HEK293T (cell line): ENCODE measurements at places on chromosomes 5 and 9.

GRCh38 chr5:57102189-57102904, 71.5 kb upstream of the GPBP1 start:
- DNase-seq = no peak

- no peak for DNase-seq
Measured at GRCh38 chr9:119360237-119360636, 9.0 kb downstream of the BRINP1 start.

GRCh38 chr5:96320797-96321196, 112.3 kb downstream of the PCSK1 start:
- DNase-seq = no peak

- no peak for DNase-seq
Measured at GRCh38 chr5:128904805-128905567, 60.3 kb upstream of the SLC27A6 start.

- no peak for DNase-seq
Measured at GRCh38 chr9:96117398-96118080, 184.4 kb downstream of the HSD17B3 start.

DNA sequence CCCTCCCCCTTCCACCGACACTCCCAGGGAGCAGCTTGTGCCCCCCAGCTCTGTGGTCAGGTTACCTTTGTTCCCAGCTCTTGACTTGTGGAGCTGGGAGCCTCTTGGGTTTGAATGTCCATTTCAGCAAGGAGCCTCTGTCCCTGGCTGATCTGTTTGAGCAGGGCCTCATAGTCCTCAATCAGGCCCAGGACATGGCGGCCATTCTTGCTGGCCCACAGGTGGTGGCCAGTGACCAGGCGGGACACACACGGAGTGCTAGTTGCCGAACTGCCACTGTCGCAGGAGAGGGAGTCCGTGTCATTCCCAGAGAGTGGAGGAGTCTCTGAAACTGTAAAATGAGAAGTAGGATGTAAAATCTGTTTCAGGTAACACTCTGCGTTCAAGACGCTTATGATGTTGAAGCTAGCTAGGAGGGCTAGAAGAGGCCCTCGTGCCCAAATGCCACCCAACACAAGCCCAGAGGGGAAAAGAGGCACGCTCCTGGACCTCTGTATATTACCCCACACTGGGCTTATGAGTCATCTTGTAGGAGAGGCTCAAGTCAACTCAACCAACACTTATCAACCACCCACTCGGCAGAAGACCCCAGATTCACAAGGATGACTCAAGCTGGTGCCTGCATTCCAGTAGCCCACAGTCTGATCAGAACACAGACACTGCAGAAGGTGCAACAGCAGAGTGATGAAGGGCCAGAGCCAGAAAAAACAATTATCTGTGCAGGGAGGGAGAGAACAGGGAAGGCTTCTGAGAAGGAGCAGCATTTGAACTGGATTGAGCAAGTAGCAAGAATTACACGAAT, 177.0 kb downstream of the CDK5RAP2 start:
- no peak for DNase-seq

- DNase-seq = no peak
Measured at GRCh38 chr5:158014372-158014771, 155.4 kb upstream of the CLINT1 start.
